ENCODE measurements at places on chromosomes 3 and 15.

GRCh38 chr3:129967761-129968160 is 6.8 kb upstream of the TRH start:
- no peak for DNase-seq

DNA sequence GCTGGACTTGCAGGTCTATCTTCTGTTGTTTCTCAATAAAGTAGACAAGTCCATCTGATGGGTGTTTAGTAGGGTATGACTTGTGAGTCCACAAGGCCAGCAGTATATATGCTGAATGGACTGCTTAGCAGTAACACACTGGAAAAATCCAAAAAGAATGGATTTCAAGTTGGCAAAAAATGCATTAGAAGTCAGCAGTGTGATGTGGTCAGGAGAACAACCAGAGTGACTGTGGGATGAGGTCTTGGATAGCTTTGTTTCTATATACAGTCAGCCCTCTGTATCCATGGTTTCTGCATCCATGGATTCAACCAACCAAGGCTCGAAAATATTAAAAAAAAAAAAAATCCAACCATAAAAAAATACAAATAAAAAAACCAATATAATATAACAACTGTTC is 55.8 kb downstream of the LPP start:
- DNase-seq, result no peak

GRCh38 chr3:172175254-172175599 is 135.8 kb downstream of the FNDC3B start:
- DNase-seq, result no peak

DNA sequence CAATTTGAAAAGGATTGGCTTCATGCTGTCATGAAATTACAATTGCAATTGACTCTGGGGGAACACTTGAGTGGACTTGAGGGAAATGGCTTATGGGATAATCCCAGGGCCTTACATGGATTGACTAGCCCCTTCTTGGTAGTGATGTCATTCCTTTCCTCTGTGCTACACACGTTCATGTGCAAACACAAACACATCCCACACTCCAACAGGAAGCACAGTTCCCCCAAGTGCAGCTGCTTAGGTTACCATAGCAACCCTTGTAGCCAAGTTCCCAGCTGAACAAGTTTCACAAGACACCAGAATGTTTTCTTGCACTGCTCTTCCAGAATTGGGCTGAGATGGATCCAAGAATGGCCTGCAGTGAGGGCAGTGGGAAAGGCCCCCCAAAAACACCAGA is 217.0 kb downstream of the ZNF621 start:
- DNase-seq, result peak; percentile 30

DNA sequence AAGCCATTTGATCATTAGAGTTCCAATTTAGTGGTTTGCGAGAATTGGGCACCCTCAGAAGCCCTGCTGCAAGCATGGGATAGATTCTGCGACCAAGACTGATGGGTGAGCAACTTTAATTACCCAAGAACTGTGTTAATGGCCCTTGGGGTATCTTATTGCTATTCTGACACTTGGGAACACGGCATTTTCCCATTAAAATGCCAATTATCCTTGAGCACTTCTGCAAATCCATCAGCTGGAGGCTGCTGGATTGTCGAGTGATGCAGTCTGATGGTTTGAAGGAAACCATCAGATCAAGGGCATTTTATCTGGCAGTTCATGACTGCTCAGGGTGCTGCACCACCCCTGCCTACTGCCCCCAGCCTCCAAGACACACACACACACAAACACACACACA is 183.6 kb upstream of the PROK2 start:
- DNase-seq, result no peak

- no peak for DNase-seq
Measured at GRCh38 chr15:101139986-101140696, 111.7 kb downstream of the CHSY1 start.

DNA sequence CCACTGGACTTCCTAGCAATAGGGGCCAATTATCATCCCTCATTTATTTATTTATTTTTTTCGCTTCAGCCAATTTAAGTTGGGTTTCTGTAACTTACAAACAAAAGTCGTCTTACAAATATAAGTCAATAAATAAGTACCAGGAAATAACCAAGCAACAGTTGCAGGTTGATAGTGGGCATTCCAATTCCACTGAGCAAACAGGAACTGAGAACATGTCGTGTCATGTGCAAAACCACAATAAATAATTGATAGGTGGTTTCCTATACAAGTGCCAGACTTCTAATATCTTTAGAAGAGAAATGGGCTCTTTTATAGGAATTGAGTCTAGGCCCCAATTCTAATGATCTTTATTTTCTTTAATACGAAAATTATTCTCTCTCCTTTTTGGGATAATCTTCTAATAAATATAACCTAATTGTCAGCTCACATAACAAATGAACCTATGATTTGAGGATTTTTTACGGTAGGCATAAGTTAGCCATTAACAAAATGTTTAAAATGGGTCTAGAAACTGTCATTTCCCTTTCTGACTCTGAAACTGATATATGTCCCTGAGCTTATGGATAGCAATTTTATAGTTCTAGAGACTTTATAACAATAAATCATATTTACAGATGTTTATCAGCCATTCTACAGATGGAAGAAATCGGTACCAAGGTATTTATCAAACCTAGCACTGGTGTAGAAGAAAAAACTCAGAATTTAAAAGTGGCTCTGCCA is 571.8 kb downstream of the FOXP1 start:
- no peak for DNase-seq

DNA sequence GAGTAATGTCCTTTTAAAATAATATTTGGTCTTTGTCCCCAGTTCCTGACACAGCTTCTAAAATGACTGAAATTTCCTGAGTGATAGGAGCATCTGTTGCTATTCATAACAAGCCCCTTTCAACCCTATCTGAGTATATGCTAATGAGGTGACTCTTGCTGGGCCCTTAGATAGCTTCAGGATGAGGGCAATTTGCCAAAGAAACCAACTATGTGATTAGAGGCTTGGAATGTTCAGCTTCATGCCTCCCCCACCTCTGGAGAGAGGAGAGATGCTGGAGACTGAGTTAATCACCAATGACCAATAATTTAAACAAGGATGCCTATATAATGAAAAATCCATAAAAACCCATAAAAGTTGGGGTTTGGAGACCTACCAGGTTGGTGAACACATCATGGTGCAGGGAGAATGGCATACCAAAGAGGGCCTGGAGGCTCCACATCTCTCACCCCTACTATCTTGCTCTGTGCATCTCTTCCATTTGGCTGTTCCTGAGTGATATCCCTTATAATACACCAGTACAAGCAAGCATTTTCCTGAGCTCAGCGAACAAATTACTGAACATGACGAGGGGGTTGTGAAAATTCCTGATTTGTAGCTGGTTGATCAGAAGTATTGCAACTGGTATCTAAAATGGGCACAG is 189.2 kb downstream of the ECT2 start:
- no peak for DNase-seq

DNA sequence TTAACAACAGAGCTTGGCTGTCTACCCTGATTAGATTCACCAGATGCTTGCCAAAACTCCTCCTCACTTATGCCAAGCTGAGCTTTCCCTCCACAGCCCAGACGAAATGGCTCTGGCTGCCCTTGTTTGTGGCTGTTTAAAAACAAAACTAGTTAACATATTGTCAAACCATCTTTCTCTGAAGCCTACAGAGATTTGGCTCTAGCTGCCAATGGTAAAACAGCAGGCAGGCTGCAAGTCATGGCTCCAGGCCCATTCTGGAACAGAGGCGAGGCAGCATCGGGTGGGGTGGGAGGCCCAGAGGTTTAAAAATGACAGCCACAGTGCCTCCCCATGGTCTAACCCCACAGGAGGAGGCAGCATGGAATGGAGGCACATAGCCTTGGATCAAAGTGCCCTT is 75.9 kb downstream of the SCN5A start:
- no peak for DNase-seq

DNA sequence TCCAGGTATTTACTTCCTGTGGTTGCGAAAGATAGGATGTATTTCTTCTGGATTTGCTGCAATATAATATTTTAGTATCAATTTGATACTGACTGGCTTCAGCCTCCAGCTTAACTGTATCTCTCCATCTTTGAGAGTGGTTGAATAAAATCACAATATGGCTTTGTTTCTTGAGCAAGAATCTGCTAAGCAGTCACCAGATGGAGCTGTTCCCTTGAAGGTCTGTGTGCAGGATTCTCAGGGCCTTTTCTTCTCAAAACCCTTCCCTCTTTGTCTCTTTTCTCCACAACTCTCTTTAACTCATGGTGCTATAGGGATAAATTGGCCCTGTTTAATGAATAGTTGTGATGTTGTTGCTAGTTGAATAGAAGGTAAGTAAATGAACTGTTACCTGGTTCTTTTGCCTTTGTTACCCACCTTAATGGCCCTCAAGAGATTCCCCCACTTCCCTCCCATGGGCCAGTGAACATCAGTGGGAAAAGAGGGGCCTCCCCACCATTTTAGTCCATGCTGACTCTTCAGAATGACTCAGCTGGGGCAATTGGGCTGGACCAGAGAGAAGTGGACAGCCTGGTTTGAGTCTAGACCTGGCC is 34.8 kb upstream of the RAB6B start:
- DNase-seq, result no peak

GRCh38 chr3:37546876-37547275 is 314.8 kb upstream of the CTDSPL start:
- DNase-seq, result no peak

DNA sequence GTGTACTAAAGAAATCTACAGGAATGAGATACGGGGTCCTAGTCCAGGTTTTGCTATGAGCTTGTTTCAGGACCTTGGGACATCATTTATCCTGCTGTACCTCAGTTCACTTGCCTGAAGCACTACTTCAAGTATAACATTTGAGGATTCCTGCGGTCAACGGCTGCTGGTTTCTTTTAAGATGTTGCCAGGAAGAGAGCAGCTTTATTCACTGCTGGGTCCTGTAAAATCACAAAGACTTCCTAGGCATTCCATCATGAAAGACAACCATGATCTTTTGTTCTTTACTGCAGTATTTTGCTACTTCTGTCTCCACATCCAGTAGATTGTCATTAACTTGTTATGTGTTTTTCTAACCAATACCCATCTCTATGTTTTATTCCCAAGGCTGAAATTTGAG is 61.0 kb upstream of the PYDC2 start:
- DNase-seq, result no peak

DNA sequence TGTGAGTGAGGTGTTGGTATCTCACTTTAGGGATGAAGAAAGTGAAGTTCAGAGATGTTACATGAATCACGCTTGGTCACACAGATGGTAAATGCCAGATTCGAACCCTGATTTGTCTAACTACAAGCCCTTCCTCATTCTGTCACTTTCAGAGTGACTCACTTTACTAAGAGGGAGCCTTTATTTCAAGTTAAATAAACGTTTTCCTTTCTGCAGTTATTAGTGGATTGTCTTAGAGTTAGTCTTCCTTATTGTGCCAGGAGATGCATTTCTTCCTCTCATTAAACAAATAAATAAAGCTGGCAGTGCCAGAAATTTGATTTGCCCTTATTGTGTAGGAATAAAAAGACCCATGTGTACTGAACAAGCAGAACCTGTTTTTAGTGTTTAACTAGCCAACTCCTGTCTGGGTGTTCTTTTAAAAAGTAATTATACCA is 162.5 kb downstream of the AKAP13 start:
- no peak for DNase-seq

DNA sequence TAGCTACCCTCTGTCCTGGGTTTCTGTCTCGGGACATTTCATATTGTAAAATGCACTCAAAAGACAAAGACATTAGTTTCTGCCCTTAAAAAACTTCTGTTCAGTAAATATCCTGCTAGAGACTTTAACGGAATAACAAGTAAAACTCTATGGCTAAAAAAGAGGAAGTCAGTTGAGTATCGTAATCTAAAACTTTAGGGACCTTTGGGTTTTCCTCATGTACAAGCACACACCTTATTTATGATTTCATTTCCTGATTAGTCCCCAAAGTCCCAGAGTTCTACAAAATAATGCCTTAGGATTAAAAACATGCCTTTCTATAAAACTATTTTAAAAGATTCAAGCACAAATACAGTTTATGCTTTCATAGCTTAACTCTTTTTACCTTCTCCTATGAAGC is 585.9 kb downstream of the UNC13C start:
- DNase-seq, result no peak

DNA sequence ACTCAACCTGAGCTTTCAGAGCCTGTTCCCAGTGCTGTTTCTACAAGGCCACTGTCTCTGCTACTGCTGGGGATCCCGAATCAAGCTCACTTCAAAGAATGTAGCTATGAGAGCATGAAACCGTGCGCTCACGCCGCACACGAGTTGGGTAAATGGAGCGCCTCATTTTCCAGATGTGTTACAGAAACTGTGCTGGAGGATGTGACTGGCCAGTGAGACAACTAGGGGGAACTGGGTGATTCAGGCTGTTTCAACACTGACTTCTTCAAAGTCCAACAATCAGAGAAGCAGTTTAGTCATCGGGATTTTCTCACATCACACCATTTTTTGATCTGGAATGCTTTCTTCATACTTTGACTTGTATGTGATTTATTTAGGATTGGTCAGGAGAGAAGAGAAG is 3.5 kb downstream of the ZNF710 start:
- DNase-seq, result no peak

DNA sequence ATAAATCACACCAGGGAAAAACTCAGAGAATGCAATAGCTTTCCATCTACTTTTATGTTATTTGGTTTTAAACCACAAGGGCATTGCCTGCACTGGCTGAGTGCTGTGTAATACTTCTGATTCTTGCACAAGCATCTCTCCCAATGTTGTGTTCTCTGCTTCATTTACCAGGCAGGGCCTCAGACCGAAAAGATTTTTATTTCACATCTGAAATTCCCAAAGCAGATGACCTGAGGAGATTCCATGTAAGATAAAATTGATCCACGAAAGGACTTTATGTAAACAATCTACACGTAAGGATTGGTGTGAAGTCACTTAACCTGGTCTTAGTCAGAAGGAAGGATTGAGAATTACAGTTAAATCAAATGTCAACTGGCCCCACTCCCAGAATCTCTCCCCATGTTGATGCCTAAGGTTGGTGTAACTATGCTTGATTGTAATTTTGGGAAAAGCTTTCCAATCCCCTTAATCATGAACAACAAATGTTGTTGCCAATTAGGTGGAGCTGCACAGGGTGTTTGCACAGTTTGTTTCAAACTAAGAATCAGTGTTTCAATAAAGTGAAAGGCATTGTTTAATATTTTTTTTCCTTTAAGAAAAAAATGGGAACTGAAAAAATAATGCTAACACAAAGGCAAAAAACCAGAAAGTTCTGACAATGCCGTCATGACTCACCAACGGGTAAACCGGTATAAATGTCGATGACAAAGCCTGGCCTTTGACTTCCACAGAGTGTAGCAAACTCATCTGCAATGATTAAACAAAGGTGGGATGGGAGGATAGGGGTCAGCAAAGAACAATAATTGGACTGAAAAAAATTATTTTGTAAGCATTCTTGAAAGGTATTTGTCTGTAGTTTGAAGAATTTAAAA is 128.6 kb downstream of the DUT start:
- DNase-seq, result no peak

DNA sequence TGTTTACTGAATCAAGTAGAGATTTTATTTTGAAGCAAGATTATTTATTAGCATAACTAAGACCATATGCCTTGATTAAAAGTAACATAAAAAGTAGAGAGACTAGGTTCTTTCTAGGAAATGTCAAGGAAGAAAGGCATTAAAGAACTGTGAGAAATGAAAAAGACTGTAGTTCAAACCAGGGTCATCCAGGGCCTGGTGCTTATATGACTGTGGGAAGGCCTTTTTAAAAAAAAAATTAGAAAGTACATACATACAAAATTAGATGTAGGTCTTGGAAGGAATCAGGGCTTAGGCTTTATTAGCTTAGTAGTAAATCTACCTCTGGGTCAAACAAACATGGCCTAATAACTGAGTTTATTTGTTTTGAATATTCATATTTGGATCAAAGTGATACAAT is 173.9 kb upstream of the TBL1XR1 start:
- DNase-seq, result no peak

- DNase-seq, result peak; percentile 35
Measured at GRCh38 chr3:185930393-185931107, 7.3 kb downstream of the TRA2B start.

- peak; percentile 61 for DNase-seq
Measured at GRCh38 chr15:64067564-64068030, 21.3 kb upstream of the DAPK2 start.

All from gastrocnemius medialis (tissue), 4 donors.